ENCODE measurements at places on chromosomes 13 and 19.

- DNase-seq, result no peak
Measured at GRCh38 chr13:36728006-36728405, 54.2 kb downstream of the SERTM1 start.

GRCh38 chr13:110285991-110286832 lies 20.7 kb downstream of the COL4A1 start:
- DNase-seq, result no peak

- DNase-seq, result no peak
Measured at GRCh38 chr13:100584896-100585295, 3.7 kb downstream of the GGACT start.

DNA sequence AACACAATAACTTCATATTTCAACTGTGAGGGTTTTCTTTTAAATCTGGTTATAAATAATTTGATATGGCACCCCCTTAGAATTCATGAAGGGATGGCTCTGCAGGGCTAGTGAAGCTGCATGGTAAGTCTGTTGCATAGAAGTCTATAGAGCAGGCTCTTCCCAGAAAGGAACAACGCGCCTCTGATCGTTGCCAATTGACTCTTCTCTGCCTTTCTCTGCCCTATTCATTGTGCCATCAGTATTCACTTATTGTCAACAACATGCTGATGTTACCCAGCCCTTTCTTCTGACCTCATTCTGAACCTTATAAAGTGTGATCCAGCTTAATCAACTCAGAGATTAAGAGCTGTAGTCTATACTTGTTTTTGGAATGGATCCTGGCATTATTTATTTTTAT lies 16.3 kb upstream of the DCT start:
- DNase-seq, result no peak

- DNase-seq, result no peak
Measured at GRCh38 chr13:80787604-80788003, 446.7 kb upstream of the SPRY2 start.

GRCh38 chr19:1265615-1266128 lies 3.5 kb upstream of the CIRBP start:
- no peak for DNase-seq

DNA sequence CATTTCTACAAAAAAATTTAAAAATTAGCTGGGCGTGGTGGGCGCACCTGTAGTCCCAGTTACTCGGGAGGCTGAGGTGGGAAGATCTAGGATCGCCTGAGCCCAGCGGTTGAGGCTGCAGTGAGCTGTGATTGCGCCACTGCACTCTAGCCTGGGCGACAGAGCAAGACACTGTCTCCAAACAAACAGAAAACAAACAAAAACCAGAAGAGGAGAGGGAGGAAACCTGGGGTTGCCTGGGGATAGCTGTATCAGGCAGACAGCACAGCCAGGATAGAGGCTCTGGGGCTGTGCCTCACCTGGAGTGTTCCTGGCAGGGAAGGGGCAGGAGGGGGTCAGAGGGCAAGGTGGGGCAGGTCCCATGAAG lies 2.6 kb upstream of the POLR2E start:
- DNase-seq, result no peak

GRCh38 chr19:5617080-5617479 lies 5.5 kb downstream of the SAFB2 start:
- no peak for DNase-seq

- DNase-seq, result no peak
Measured at GRCh38 chr13:21639561-21639960, 31.3 kb upstream of the FGF9 start.

DNA sequence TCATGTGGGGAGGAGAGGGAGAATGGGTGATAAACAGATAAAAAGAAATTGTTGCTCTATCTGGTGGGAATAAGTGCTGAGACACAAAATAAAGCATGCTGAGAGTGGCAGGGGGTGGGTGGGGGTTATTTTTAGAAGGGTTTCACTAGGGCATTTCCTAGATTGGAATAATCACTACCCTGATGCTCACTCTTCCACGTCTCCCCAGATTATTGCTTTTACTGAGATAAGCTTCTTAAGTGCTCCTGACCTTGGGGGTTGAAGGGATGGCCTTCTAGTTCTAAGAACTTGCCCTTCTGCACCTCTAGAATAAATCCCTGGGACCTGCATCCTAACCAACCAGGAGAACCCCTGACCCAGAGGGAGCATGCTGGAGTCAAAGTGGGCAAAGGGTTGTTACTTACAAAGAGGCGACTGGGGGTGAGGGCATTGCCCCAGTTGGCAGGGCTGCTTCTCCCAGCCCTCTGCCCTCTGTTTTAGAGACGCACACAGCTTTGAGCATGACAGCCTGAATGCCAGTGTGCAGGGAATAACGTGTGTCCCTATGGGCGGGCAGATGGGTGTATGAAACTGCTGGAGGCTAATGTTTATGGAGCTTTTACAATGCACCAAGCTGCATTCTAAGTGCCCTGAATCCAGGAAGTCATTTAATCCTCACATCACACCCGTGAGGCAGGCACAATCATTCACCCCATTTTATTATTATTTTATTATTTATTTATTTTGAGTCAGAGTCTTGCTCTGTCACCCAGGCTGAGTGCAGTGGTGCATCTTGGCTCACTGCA lies 743 bp downstream of the RDH8 start:
- DNase-seq, result no peak

- no peak for DNase-seq
Measured at GRCh38 chr19:43754253-43754502, 584 bp downstream of the SMG9 start.

GRCh38 chr19:29964171-29964570 lies 22.1 kb downstream of the URI1 start:
- no peak for DNase-seq

- no peak for DNase-seq
Measured at GRCh38 chr19:12331211-12331941, 2.1 kb downstream of the ZNF563 start.

DNA sequence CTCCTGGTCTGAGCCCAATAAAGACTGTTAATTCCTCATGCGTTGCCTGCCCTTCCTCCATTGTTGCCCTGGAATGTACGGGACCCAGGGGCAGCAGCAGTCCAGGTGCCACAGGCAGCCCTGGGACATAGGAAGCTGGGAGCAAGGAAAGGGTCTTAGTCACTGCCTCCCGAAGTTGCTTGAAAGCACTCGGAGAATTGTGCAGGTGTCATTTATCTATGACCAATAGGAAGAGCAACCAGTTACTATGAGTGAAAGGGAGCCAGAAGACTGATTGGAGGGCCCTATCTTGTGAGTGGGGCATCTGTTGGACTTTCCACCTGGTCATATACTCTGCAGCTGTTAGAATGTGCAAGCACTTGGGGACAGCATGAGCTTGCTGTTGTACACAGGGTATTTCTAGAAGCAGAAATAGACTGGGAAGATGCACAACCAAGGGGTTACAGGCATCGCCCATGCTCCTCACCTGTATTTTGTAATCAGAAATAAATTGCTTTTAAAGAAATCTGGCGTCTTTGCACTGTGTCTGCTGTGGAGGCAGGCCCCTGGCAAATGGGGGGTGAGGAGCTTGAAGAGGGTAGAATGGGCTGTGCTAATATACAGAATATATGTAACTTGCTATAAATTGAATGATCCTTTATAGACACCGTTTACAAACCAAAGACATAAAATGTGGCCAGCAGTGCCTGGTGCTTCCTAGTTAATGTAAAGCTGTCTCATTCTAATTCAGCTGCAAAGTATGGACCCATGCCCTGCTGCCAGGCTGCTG lies 4.2 kb upstream of the RPS11 start:
- DNase-seq, result no peak

GRCh38 chr19:38547421-38547820 lies 70.3 kb downstream of the MAP4K1 start:
- DNase-seq, result no peak

DNA sequence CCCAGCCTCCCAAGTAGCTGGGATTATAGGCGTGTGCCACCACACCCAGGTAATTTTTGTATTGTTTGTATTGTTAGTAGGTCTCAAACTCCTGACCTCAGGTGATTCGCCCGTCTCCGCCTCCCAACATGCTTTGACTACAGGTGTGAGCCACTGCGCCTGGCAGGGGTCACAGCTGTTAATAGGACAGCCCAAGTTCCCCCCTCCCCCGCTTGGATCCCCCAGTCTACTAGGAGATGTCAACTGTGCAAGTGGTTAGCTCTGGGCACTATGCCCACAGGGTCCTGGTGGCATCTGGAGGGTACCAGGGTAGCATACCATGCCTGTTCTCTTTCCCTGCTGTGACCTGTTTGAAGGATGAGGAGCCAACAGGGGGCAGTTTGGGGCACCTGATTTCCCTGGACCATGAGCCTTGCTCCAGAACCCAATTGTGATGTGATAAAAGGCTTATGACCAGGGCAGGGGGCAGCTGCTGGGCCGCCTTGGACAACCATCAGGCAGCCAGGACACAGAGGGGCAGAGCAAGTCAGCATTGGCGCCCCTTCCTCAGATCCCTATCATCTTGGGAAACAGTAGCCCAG lies at the start of gene TSPAN16:
TSPAN16 (plus strand) TSS at position 496 of the 581 bp plus-strand sequence. CDS start 138 bp downstream, outside the sequence.
- DNase-seq, result no peak

DNA sequence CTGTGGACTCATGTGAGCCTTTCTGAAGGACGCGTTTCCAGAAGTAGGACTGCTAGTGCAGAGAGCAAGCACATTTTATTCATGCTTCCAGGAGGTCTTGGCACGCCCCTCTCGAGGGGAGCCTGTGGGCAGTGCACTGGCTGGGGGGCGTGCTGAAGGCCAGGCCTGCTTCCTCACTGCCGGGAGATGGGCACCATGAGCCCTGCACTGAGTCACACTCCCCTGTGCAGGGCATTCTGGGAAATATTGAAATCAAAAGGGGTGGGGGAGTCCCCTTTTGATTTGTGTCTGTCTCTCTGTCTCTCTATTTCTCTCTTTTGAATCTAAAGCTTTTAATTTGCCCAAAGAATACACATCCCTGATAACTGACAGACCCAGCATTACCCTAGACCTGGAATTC lies 34.0 kb downstream of the DPF1 start:
- DNase-seq, result no peak

GRCh38 chr19:13976446-13976845 lies 24.1 kb downstream of the DCAF15 start:
- DNase-seq, result no peak

DNA sequence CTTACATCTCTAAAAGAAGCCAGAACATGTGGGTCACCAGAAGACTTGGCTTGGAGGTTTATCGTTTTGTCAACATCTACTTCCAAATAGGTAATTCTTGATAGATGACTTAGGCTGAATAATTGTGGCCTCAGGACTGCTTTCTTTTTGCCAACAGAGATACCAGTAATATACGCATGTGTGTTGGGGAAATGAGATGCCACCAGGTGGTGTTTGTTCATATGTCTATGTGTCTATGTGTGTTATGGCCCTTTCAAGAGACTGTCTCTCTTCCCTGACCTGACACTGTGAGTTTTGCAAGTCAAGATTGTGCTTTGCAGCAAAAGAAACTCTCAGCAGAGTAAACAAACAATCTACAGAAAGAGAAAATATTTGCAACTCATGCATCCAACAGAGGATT lies 31.6 kb upstream of the METTL21C start:
- no peak for DNase-seq

DNA sequence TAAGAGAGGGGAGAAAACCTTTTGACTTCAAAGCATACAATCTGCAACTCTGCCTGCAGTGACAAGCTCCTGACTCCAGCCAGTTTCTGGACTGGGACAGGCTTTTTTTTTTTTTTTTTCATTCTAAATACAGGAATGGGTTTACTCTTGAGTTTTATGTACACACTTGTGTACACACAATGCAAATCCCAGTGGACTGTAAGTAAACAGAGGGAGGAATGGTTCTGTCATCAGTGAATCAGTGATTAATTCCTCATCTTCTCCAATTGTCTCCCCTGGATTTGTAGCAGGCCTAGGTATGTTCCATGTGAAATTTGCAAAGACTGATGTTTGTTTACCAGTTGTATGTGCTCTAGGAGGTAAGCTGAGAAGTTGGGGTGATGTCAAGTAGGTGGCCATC lies 184.8 kb downstream of the SHISA2 start:
- DNase-seq, result no peak

DNA sequence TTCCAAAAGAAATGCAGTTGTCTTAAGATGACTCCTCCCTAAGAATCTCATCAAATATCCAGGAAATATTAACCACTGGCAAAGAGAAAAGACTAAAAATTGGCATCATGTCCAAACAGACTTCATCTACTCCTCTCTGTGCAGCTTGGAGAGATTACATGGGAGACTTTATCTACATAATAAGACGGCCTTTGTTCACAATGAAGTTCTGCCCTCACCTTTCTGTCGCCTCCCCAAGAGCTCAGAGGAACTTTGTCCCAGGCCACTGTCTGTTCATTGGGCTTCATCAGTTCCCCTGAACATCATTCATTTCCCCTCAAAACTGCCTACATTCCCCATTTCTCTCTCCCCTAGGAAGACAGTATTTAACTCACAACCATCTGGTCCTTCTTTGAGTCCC lies 22.4 kb upstream of the MRI1 start:
- DNase-seq, result no peak

- no peak for DNase-seq
Measured at GRCh38 chr19:46520616-46521015, 24.9 kb upstream of the PNMA8B start.

DNA sequence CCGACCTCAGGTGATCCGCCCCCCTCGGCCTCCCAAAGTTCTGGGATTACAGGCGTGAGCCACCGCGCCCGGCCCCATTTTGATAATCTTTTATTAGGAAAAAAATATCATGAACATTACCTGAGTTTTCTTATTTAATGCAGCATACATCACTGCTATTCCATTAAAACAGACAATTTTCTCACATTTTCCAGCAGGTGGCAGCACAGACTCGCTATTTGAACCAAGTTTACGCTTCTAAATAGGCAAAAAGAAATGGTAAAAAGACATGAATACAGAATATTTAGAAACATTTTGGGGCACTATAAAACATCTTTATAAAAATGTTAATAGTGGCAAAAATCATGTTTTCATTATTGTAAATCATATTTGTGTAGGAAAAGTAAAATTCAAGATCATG lies 903.1 kb downstream of the SLITRK6 start:
- no peak for DNase-seq

DNA sequence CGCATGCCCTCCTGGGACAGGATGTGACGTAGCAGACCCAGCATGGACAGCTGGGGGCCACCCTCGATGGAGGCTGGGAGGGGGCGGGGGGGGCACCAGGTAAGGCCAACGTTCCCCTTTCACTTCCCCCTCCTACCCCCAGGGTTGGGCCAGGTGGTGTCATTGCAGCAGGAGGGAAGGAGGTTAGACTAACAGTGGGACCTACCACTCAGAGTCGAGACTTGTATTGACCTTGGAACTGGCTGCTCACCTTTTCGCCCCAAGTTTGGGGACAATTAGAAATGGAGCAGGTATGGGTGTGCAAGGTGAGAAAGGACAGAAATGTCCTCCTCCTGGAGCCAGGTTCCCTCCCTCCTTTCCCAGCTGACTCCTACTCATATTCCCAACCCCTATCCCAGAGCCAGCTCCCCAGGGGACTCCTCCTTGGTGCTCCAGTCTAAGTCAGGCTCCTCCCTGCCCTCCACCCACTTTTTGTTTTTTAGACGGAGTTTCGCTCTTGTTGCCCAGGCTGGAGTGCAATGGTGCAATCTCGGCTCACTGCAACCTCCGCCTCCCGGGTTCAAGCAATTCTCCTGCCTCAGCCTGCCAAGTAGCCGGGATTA lies 8.6 kb upstream of the SLC25A41 start:
- DNase-seq, result no peak

- no peak for DNase-seq
Measured at GRCh38 chr19:416416-416815, 7.5 kb upstream of the C2CD4C start.

- no peak for DNase-seq
Measured at GRCh38 chr19:1291761-1292418, 6.2 kb downstream of the EFNA2 start.

Measured in stimulated activated CD4-positive, alpha-beta T cell treated with anti-CD3 and anti-CD28 coated beads, TNF-alpha, amount 100 ng/mL, for 1 hour (primary cell).